ENCODE measurements at places on chromosomes 13 and 19. TPM values are rescaled to one million over a fixed set of nuclear protein-coding genes. Genes with fewer than 3 reads are reported as not detected.
A peak's percentile ranks its signal among the peaks of the same experiment; 100 is the strongest.

- DNase-seq, result no peak
Observed at GRCh38 chr19:23957660-23958281, 43.1 kb downstream of the ZNF726 start.

GRCh38 chr13:110471156-110471832, 90.2 kb downstream of the RAB20 start:
- DNase-seq, result no peak

GRCh38 chr19:43598445-43599240, 2.2 kb downstream of the ZNF576 start:
- DNase-seq, result no peak

GRCh38 chr13:73146707-73147106, 87.9 kb downstream of the KLF5 start:
- DNase-seq, result no peak

DNA sequence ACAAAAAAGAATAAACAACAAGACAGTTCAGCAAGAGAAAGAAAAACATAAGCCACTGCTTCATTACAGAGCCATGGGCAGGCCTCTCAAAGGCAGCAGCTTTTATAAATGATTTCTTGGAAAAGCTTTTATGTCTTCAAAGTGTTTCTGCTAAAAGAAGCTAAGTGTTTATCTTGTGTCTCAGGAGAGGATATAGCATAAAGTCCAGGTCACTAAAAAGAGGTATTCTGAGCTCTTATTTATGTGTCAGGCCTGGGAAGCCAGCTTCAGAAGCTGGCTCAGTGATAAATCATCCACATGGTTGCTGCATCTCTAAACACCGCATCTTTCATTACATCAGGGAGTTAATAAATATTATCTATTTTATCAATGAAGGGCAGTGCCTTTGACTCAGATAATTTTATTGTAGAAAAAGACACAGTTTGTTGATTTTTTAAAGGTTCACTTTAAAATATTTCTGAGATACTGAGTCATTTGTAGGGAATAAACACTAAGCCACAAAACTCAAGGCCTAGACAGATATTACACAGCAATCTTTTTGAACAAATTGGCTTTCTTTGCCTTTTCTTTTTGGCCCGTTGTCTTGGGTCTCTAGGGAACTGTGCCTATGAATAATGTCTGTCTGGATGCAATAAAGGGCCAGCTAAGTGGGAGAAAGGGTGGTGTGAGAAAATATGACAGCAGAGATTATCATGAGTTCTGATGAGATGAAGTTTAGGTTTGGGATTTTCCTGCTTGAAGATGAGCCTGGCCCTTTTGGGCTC, 1086.6 kb downstream of the UQCRFS1 start:
- DNase-seq, result no peak

DNA sequence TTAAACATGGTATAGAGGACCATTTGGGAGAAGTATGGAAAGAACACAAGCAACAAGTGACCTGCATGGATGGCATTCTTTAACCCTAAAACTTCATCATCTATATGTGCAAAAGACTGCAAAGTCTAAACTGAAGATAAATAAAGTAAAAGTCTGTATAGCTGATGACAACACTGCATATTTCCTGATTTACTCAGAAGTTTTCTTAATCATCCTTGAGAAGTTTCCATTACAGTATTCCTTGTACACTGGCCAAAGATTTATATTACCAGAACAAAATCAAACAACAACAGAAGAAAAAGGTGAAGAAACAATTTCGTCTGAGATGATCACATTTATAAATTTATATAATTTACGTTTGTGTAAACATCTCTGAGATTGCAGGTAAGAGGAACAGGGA, 805.7 kb downstream of the PCDH9 start:
- DNase-seq, result no peak

- no peak for DNase-seq
Observed at GRCh38 chr19:11151181-11151580, 4.4 kb downstream of the SPC24 start.

DNA sequence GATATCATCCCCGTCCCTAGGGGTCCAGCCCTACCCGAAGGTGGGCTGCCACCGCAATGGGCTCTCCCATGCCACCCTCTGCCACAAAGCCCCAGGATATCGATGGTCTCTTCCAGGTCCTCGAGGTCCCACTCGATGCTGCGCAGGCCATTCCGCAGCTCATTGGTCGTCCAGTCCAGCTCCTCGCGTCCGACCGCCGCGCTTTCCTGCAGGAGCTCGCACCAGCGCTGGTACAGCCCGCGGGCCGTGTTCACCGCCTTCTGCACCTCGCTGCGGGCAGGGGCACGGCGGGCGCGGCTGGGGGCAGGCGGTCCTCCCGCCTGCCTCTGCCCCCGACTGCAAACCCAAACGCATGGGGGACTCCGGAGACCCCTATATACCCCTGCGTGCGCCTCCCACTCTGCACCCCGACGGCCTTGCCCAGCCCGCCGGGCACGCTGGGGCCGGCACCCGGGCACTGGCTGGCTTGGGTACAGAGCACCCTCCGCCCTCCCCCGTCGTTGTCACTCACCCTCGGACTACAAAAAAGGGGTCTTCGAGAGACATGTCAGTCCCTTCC, 468 bp downstream of the STX10 start:
- no peak for DNase-seq

DNA sequence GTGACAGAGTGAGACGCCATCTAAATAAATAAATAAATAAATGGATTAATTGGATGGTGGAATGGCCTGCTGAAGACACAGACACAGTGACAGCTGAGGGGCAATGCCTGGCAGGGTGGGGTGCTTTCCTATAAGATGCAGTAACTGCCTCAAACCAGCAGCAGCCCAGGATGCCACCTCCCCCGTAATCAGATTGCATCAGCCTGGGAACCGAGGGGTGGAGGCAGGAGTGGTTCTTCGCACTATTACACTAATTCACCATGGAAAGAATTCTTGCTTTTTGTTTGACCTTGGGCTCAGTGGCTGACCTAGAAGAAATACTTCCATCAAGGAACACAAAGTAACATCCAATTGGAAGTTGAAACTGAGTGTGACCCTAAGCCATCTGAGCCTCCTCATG, 31.6 kb upstream of the USP12 start:
- DNase-seq, result no peak

DNA sequence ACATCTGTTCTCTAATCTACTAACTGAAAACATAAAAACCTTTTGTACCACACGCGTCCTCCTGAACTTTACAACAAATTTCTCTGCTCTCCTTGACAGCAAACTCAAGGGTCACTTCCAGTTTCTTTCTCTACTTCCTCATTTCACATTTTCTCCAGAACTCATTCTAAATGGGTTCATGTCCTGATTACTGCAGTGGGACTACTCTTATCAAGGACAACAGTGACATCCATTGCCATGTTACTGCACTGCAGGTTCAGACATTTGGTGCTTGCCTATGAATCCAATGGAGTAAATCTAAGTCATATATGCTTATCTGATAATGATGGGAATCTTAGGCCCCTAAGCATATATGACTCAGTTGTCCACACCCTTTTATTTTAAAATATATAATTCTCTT, 35.3 kb downstream of the FPR3 start:
- no peak for DNase-seq

- DNase-seq, result peak; percentile 66
Observed at GRCh38 chr13:24254146-24254841, 55.1 kb upstream of the C1QTNF9 start.

GRCh38 chr13:89796196-89796595, 1551.3 kb upstream of the MIR17HG start:
- DNase-seq, result no peak

DNA sequence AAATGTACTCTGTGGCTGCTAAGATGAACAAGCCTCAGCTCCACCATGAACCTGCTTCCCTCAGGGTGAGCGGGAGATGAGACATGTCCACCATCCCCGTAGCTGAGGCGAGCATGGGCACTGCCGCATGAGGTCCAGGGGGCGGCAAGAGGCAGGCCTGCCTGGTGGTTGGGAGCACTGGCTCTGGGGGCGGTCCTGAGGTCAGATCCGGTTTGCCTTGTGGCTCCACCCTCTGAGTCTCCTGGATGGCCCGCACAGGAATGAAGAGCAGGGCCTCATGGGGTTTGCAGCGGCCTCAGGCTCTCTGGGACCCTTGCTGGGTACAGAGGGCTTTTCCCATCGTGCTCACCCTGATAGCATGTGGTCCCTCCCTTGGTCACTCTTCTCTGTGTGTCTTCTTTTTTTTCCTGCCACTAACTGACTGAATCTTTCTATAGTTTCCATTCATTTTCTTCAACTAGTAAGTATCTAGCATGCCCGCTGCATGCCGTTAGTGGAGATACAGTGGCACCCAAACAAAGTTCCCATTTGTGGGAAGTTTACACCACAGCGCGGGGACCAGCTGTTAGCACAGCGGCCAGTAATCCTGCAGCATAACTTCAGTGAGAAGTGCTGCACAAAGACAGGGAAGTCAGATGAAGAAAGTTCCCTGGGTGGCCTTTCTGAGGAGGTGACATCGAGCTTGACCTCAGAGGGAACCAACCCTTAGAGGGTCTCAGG, 37.3 kb downstream of the CAPN12 start:
- DNase-seq, result no peak

DNA sequence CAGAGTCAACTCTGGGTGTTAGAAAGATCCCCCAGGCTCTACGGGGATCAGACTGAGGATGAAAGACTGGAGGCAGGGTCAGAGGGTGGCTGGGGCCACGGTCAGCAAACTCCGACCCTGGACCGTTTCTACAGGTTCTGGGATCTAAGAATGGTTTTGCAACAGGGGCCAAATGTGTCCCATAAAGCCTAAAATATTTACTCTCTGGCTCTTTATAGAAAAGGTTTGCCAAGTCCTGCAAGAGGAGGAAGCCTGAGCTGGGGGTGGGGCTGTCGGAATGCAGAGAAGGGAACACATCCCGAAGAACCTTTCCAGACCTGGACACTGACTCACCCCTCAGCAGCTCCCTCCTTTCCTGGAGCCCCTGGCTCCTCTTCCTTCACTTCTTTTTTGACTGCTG, 20.7 kb downstream of the LIG1 start:
- no peak for DNase-seq

GRCh38 chr19:12698138-12698537, 1.7 kb upstream of the FBXW9 start:
- DNase-seq, result no peak

DNA sequence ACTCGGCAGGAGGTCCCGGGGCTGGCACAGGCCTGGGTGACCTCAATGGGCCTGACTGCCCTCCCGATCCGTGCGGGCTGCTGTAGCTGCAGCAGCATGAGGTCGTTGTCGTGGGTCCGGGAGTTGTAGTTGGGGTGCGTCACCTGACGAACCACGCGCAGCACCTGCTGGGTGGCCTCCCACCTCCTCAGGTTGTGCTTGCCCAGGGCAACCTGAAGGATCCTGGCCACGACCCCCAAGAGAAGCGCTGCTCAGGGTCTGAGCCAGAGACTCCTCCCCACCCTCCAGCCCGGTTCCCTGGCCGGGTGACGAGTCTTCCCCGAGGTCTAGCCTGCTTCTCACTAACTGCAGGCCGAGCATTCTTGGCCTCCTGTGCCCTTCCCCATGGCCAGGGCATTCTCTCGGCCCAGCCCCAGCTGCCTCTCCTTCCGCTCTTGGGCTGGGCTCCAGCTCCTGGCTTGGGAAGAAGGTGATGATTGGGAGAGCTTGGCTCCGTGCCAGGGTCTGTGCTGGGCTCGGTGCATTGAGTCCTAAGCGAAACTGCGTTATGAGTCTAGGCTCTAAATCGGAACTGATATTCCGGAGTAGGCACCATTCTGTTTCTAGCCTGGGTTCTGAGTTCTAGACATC, 3.1 kb downstream of the KLK14 start:
- no peak for DNase-seq

DNA sequence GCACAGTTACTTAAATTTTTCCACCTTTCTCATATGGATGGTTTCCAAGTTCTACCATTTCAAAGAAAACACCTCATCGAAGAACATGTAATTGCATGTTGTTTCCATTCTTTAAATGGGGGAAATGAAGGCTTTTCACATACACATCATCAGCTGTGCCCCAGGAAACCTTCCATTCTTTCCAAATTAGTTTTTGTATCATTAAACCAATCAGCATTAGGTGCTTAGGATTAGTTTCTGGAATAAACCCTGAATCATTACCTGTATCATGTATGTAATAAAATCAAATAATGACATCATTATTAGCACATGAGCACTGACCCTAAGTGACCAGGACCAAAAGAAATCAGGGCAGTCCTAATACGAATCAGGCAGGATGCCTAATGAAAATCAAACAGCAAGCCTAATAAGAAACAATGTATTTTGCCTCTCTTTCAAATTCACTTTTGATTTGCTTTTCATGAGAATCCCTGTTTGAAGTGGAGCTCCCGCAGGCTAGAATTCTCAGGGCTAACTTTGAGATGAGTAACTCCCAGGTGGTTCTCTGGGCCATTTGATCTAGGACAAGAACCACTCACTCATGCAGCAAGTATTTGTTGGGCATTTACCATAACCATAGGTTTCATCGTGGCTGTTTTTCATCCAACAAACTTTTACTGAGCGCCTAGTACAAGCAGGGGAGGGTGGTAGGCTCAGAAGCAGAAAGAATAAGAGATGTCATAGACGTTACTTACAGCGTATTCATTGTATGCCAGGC, 89.2 kb downstream of the MZT1 start:
- no peak for DNase-seq

- no peak for DNase-seq
Observed at GRCh38 chr19:28242317-28242927, 970.5 kb downstream of the UQCRFS1 start.

DNA sequence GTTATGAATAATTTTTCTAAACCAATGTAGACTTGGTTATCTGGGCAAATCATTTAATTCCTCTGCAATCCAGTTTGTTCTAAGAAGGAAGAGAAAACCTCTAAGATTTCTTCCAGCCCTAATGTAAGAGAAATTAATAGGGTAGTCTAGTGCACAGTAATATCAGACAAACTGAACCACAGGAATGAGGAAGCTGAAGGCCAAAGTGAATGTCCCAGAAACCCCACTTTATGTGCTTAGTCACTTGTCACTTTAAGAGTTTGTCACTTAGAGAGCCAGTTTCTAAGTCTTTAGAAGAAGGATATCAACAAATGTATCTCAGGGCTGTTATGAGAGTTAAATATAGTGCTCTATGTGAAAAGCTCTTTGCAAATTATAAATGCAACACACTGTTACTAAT, 750.6 kb downstream of the DIAPH3 start:
- DNase-seq, result no peak

GRCh38 chr19:19627621-19628500, at the start of gene LPAR2:
Gene LPAR2 (minus strand): TSS chr19:19628220. CDS start chr19:19627275, 945 bp downstream.
- peak; percentile 63 for DNase-seq

Gene LRRC63
- total RNA-seq, result 0.53 TPM

Gene FCER2
- 0.92 TPM for total RNA-seq

Gene LSR
- total RNA-seq, result 36.8 TPM

Gene CPB2
- total RNA-seq, result 0.29 TPM

Gene FPR1
- total RNA-seq, result not detected

Gene PSG11
- total RNA-seq, result not detected

Gene POU4F1
- 0.13 TPM for total RNA-seq

Gene DNAJC15
- total RNA-seq, result 8.5 TPM

Gene THSD8
- not detected for total RNA-seq

Gene NXNL1
- not detected for total RNA-seq

Gene CRB3
- 5.9 TPM for total RNA-seq

Gene ARL11
- 0.43 TPM for total RNA-seq

Gene DLL3
- total RNA-seq, result not detected

Gene RHPN2
- total RNA-seq, result 0.33 TPM

Gene MYDGF
- 38.3 TPM for total RNA-seq

Data from T-cell (primary cell).